PC-3 (cell line): ENCODE measurements at places on chromosomes 3 and 15.

- no peak for DNase-seq
Observed at GRCh38 chr3:115141033-115141757, 5.9 kb downstream of the ZBTB20 start.

DNA sequence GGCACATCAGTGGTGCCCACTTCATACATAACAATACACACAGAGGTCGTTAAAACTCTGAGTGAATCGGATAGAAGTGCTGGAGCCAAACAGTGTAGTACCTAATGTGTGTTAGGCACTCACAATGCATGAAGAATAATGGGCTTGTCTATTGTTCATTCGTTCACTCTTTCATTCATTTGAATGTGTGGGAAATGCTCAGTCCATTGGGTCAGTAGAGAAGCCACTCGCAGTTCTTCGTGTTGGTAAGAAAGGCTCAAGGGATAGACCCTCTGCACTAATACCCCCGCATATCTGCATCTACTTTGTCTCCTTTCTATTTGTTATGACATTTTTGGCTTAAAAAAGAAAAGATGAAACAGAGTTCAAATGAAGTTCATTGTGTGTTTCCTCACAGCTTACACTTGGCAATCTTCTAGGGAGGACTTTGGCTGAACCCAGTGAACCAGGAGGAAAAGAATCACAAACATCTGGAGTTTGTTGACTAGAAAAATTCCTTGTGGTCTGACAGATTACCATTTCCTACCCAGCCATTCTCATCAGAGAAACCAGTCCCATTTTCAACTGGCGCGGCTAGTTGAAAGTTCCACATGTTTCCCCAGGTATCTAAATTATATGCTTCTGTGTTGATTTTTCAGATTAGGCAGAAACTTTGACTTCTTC, 32.8 kb upstream of the MFSD1 start:
- DNase-seq = peak; percentile 85

DNA sequence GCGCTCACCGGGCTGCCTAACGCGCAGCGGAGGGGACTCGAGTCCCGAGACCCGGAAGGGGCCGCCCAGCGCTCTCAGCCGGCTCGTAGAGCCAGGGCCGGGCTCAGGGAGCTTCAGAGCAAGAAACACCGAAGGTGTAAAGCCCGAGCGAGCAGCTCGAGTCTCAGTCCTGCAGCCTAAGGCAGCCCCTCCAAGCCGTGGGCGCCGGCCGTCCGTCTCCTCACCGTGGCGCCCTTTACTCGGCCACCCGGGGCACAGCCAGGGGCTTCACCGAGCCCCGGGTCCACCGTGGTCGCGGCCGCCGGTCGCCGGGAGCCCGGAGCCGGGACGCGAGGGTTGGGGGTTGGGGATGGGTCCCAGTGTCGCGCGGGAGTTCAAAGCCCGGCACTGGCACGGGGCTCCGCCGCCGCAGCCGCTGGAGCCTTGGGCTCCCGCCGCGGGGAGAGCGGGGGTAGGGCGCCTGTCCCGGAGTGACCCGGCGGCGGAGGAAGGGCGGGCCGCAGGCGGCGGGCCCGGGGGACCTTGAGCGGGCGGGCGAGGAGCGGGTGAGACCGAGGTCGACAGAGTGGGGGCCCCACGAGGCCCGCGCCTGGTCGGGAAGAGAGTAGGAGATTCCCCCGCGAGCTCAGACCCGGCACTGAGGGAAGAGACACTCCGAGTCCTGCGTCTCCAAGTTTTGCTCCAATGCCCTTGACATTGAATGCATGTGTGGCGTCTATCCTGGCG, 26.9 kb upstream of the THRB start:
- peak; percentile 35 for DNase-seq

DNA sequence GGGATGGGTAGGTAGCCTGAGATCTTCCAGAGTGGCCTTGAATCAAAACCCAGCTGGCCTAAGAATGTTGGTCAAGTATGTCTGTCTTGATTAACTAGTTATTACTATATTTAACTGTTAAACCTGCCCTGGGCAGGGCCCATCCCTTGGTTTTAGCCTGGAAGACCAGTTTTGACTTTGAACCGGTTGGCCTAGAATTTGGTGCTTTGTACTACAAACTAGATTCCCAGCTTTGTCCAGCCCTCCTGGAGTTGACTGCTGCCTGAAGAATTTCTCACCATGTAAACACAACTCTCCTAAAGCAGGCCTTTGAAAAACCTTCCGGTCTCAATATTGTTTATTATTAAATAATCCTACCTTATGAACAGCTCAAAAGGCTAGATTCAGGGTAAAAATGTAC, 16.0 kb downstream of the C15orf62 start:
- DNase-seq = peak; percentile 87

GRCh38 chr3:49602877-49603411, 48.7 kb downstream of the BSN start:
- peak; percentile 77 for DNase-seq
